ENCODE measurements at places on chromosomes 7 and 10.

GRCh38 chr7:29255199-29255878, 60.8 kb downstream of the CHN2 start:
- H3K4me3 ChIP-seq = no peak overlapping the region
- H3K4me1 ChIP-seq = no peaks in the 10 kb centered on the region
- no peaks in the 10 kb centered on the region for H3K27me3 ChIP-seq
- no peak overlapping the region for H3K27ac ChIP-seq
- H3K36me3 ChIP-seq = no peaks in the 10 kb centered on the region

GRCh38 chr7:130476297-130477150, 15.4 kb upstream of the MEST start:
- H3K4me3 ChIP-seq = no peak overlapping the region
- no peaks in the 10 kb centered on the region for H3K4me1 ChIP-seq
- no peak overlapping the region for H3K27ac ChIP-seq
- no peaks in the 10 kb centered on the region for H3K27me3 ChIP-seq
- no peak for DNase-seq
- no peaks in the 10 kb centered on the region for H3K36me3 ChIP-seq

DNA sequence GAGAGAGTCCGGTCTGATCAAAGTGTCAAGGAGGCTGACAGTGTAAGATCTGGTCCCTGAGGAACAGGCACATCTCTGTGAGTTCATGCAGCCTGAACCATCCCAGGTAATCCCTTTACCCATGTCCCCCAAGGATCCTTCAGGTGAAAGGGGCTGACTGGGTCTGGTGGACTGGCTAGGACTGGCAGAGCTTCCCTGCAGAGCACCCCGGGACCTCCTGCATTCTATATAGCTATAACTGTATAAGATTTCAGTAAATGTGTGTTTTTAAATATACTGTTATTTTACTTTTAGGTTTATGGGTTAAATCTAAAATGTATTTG, 246.8 kb downstream of the ELMO1 start:
- no peaks in the 10 kb centered on the region for H3K36me3 ChIP-seq
- DNase-seq = no peak
- no peaks in the 10 kb centered on the region for H3K4me1 ChIP-seq
- no peak overlapping the region for H3K4me3 ChIP-seq

DNA sequence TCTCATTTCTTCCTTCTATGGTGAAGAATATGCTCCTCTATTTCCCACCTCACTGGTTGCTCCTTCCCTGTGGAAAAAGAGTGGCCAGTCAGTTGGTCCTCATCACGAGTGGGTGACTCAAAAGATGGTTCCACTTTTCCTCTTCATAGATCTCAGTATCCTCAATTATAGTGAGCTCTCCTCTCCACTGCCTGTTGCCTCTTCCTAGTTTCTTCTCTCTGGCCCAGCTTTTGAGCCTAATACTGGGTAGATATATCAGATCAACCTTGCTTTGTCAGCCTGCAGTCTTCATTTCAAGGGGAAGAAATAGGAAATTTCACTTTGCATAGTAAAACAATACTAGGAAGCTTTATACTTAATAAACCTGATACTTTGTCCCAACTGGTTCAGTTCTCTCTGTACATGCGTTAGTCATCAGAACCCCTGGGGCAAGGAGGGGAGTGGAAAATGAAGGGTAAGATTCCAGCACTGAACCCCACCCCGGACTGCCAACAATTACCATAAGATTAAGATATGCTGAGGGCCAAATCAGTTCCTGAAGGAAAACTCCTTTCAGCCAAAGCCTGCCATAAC, 15.5 kb upstream of the WNT16 start:
- H3K27me3 ChIP-seq = no peaks in the 10 kb centered on the region
- H3K27ac ChIP-seq = no peak overlapping the region
- H3K4me1 ChIP-seq = no peaks in the 10 kb centered on the region
- no peak overlapping the region for H3K4me3 ChIP-seq

GRCh38 chr7:136114966-136115762, 138.0 kb upstream of the MTPN start:
- H3K27ac ChIP-seq = no peak overlapping the region
- no peaks in the 10 kb centered on the region for H3K36me3 ChIP-seq
- H3K4me3 ChIP-seq = no peak overlapping the region
- no peaks in the 10 kb centered on the region for H3K27me3 ChIP-seq
- peak; percentile 58 for DNase-seq

- no peak overlapping the region for H3K4me3 ChIP-seq
- H3K4me1 ChIP-seq = no peaks in the 10 kb centered on the region
- no peak for DNase-seq
- no peak overlapping the region for H3K27ac ChIP-seq
- peaks cover 6% of the 10 kb centered on the region for H3K36me3 ChIP-seq
- H3K27me3 ChIP-seq = no peaks in the 10 kb centered on the region
Measured at GRCh38 chr10:68578974-68579373, 18.8 kb downstream of the TET1 start.

- H3K27me3 ChIP-seq = no peaks in the 10 kb centered on the region
- no peak for DNase-seq
- no peaks in the 10 kb centered on the region for H3K36me3 ChIP-seq
- H3K27ac ChIP-seq = no peak overlapping the region
- no peaks in the 10 kb centered on the region for H3K4me1 ChIP-seq
- no peak overlapping the region for H3K4me3 ChIP-seq
Measured at GRCh38 chr7:133299676-133300075, 46.8 kb downstream of the EXOC4 start.

GRCh38 chr7:114051871-114052331, 133.1 kb upstream of the PPP1R3A start:
- no peaks in the 10 kb centered on the region for H3K27me3 ChIP-seq
- no peaks in the 10 kb centered on the region for H3K4me1 ChIP-seq
- H3K4me3 ChIP-seq = no peak overlapping the region
- DNase-seq = no peak
- no peak overlapping the region for H3K27ac ChIP-seq
